Thyroid gland (tissue), 4 donors: ENCODE measurements at places on chromosomes 7 and 10.

DNA sequence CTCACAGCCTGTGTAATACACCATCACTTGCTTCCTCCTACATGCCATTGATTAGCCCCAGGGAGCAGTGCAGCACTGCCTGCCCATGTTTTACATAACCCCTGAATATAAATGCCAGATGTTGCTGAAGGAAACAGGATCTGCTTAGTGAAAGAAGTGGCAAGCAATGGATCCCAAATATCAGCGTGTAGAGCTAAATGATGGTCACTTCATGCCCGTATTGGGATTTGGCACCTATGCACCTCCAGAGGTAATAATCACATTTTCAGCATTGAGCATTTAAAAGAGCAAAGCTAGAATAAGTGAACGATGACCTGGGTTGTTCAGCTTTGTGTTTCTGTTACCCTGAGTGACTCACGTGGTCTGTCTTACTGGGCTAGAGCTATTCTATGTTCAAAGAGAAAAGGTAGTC is at the start of gene AKR1C4:
TSS of gene AKR1C4 (plus strand) at position 136 of the 412 bp plus-strand sequence. CDS start at position 167, 31 bp downstream.
- no peak for DNase-seq

- peak; percentile 15 for DNase-seq
These were observed 243.2 kb upstream of the TMEM229A start for GRCh38 chr7:124276005-124276622.

DNA sequence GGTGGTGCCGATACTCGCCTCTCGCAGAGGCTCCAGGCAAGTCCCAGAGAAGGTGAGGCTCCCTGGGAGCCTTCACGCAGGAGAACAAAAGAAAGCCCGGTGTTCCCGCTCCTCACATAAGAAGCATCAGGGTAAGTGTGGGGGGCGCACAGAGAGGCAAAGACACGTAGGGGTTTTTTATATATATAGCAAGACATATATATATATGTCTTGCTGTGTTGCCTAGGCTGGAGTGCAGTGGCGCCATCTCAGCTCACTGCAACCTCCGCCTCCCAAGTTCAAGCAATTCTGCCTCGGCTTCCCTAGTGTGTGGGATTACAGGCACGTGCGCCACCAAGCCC is 61.3 kb downstream of the PDIA4 start:
- DNase-seq, result no peak

GRCh38 chr7:27199849-27200760 is at the start of gene HOXA13:
HOXA13 (minus strand) TSS chr7:27200091; CDS start chr7:27200077, 14 bp downstream.
- no peak for DNase-seq

DNA sequence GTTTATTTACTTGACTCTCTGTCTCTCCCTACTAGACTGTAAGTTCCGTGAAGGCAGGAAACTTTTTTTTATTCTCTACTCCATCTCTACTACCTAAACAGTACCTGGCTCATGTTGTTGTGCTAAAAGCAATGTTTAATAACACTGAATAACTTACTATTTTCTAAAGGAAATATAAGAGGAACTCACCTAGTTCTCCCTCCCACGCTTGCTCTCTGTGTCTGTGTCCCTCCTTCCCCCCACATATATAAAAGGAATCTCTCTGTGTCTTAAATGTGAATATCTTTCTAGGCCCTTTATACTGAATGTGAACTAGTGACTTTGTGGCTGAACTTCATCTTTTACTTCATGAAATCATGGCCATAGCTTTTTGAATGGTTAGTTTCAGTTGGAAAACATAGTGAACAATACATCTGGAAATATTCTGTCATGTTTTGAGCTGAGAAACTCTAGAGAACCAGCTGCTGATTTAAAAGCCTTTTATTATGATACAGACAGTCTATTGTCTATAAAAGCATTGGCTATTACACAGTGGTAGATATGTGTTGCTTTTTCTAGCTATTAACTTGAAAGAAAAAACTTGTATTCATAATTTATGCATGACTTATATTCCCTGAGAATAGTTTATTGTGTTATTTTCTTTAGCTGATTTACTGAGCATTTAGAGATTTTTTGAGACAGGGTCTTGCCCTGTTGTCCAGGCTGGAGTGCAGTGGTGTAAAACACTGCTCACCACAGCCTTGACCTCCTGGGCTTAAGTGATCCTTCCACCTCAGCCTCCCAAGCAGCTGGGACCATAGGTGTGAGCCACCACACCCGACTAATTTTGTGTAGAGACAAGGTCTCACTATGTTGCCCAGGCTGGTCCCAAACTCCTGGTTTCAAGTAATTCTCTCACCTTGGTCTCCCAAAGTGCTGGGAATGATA is 42.5 kb downstream of the VCL start:
- no peak for DNase-seq

GRCh38 chr10:71727105-71727737 is 7.6 kb upstream of the C10orf105 start:
- peak; percentile 61 for DNase-seq

GRCh38 chr10:12156367-12157123 is 27.1 kb downstream of the SEC61A2 start:
- DNase-seq, result no peak

DNA sequence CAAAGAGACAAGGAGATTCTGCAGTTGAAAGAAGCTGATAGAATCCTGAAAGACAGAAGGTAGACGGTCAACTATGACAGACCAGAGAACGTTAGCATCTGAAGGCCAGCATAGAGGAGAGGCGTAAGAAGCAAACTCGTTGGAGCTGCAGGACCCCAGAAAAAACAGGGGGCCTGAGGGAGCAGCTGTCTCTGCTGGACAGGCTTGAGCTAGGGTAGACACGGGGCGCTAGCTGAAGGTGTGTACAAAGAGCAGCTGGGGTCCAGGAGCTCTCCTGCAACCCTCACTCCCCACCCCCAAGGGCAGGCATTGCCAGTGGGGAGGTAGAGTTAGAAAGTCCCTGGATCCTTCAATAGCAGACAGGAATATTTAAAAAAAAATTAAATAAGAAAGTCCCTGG is 14.6 kb upstream of the GDI2 start:
- no peak for DNase-seq

DNA sequence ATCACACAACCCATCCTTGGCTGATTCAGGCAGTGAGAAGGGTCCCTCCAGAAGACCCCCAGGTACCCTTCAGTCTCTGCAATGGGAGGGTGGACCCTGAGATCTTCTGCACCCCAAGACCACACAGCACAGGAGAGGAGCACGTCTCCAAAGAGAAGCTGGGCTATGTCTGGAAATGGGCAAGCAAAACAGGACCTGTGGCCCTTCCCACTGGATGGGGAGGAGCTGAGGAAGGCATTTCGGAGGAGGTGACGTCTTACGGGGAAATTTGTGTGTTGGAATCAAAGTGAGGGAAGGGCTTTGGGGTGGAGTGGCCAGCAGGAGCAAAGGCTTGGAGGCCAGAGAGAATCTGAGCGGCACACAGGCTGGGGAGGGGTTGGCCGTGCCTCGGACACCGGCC is 16.5 kb downstream of the GRIFIN start:
- DNase-seq, result no peak

DNA sequence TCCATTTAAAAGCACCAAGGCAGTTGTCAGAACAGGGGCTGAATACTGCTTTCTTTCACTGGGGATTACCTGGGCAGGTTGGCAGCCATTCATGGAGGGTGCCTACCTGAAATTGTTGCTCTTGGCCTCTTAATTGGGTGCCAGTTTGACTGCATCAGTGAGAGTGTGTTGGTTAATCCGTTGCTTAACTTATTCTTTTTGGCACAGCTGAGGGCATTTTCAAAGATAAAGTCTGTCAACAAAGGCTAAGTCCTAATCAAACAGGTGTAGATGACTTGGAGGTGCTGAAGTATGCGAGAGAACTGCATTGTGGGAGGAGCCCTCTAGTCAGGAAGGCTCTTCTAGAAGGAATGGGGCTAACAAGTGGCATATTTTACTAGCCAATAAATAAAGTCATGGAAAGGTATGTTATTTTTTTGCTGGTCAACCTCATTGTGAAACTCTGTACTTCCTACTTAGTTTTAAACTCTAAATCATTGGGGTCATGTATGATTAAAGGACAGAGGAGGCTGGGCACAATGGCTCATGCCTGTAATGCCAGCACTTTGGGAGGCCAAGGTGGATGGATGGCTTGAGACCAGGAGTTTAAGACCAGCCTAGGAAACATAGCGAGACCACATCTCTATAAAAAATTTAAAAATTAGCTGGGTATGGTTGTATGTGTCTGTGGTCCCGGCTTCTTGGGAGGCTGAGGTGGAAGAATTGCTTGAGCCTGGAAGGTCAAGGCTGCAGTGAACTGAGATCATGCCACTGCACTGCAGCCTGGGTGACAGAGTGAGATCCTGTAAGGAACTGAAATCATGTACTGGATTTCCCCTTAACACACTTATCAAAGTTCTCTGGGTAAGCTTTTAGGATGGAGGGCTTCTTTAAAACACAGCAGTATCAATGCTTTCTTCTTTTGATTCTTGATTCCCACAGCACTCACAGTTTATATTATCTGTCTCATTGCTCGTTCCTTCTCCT is 134.1 kb downstream of the LRMDA start:
- DNase-seq, result no peak

DNA sequence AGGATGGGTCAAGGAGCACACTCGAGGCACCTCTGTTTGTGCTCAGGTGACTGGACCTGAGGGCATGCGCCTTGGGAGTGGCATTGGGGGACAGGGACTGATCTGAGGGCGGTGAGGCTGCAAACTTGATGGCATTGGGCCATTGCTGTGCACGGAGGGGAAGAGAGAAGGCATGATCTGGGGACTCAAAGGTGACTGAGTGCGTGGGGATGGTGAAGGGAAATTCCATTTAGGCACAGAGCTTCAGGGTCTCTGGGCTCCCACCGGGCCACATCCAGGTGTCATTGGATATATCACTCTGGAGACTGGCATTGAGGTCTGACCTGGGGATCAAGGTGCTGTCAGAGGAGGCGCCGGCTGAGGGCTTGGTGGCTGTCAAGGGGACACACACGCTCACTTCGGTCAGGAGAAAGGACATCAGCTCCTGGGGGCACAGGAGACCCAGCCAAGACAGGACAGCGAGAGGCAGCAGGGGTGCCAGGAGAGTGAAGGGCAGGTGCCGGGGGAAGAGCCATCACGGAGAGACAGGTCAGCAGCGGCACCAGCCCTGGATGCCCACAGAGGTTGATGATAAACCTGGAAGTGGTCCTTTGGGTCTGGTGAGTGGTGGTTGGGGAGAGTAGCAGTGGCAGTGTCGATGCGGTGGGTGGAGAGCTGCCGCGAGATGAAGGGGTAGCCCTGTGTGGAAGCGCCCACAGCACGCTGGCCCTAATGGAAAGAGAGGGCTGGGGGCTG is 5.5 kb downstream of the ADCK2 start:
- no peak for DNase-seq

DNA sequence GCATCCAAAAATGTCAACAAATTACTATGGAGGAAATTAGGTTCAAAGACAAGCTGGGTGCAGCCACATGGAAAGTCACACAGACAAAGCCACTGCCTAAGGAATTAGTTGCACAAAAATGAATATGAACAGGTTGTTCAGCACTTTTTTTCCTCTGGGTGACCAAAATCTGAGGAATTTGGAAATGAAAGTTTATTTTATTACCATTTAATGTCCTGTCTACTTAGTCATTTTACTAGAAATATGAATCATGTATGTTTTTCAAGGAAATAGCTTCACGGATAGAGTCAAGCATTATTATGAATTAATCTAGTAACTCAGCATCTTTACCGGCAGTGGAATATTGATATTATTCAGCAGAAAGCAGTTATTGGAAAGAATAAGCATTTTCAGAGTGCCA is 106.3 kb downstream of the ANK3 start:
- DNase-seq, result no peak

DNA sequence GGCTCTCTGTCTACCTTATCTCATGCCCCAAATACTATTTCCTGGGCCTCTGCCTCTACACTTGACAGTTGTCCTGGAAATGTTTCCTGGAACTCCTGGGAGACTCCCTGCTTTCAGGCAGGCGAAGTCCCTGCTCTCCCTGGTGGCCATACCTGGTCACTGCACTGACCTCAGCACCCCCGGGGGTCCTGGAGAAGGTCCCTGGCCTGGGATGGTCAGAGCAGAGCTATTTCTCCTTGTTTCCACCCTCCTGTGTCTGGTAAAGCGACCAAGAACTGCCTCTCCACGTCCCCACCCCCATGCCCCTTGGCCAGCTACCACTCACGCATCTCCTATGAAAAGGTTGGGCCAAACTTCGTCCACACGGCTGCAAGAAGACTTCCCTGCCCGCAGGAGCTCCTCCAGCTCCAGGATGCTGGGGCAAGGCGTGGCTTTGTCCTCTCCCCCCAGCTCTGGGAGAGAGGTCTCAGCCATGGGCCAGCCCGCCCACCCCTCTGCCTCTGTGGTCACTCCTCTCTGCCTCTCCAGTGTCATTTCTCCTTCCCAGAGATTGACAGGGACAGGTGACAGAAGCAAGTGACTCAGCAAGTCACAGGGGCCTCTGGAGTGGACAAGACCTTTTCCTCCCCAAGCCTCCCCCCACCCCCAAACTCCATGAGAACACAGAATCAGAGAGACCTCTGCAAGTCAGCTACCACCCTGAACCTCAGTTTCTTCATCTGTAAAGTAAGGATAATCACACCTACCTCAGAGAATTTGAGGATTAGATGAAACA is 2.6 kb upstream of the SAMD8 start:
- DNase-seq, result peak; percentile 20

GRCh38 chr10:93437086-93437945 is 44.8 kb downstream of the MYOF start:
- peak; percentile 90 for DNase-seq

DNA sequence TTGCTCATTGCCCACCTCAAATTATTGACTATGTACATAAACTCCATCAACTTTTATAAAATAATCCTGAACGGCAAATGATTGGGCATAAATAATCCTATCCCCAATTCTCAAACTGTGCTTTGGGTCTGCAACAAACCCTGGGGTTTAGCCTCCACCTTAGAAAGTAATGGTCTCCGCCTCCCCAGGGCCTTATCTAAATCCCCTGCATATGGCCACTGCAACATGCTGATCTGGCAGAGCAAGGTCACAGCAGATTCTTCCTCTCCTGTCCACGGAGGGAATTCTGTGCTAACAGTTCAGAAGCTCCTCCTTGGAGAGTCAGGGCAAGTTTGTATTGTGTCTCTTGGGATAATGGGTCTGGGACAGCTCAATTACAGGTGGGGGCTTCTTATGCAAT is 18.4 kb downstream of the FXYD4 start:
- no peak for DNase-seq

- DNase-seq, result no peak
These were observed 17.2 kb upstream of the SLC35B4 start for GRCh38 chr7:134333943-134334342.

DNA sequence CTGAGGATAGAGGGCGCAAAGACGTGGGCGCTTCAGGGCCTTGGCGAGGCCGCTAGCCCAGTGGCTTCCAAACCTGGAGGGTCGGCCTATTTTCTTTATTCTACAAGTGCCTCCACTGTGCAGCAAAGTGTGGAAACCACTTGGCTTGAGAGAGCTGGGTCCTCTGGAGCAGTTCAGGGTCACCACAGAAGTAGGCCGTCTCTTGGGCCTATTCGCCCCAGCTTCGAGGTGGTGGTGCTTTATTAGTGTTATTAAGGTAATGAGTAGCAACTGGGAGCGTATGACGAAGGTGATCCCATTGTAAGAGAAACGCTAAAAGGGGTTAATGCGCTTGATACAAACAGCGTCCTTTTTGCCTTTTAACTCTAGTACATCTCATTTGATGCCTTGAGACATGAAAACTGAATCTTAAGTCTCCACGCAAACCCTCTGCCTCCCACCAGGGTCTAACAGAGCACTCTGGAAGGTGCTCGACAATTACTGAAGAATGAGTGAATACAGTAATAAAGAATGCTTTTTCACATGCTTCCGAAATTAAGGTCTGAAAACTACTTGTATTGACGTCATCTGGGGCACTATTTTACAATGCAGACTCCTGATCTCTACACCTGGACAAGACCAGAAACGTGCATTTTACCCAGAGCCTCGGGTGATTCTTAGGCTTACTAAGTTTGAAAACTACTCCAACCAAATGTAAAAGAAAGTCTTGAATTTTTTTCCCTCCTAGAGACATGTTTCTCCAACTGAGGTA is 647 bp upstream of the GSAP start:
- no peak for DNase-seq

GRCh38 chr7:4931943-4932342 is 27.0 kb downstream of the MMD2 start:
- DNase-seq, result no peak
